Regular cardiac myocyte (primary cell): ENCODE measurements at places on chromosomes 4 and X. TPM values are rescaled to one million over a fixed set of nuclear protein-coding genes. Genes with fewer than 3 reads are reported as not detected.

The PIR gene
- 9.6 and 13.2 TPM in 2 replicates for total RNA-seq

The SERPINA7 gene
- total RNA-seq = not detected in 2 replicates

The DCAF4L1 gene
- total RNA-seq = under 0.01 and 0.19 TPM in 2 replicates

The REPS2 gene
- total RNA-seq = 0.38 and 0.85 TPM in 2 replicates

The FABP2 gene
- total RNA-seq = under 0.01 TPM in 1 of 2 replicates, not detected in the other

The GPRIN3 gene
- 0.56 and 0.58 TPM in 2 replicates for total RNA-seq

The AKAP14 gene
- not detected in 2 replicates for total RNA-seq

The LIMCH1 gene
- 13.8 and 20.3 TPM in 2 replicates for total RNA-seq

The PALLD gene
- 100 and 108 TPM in 2 replicates for total RNA-seq

The CYP2U1 gene
- total RNA-seq = 5.8 and 29.3 TPM in 2 replicates

The CFAP47 gene
- under 0.01 TPM in 1 of 2 replicates, not detected in the other for total RNA-seq

The PDCL2 gene
- total RNA-seq = not detected in 2 replicates

The CYTL1 gene
- total RNA-seq = 0.19 TPM in 1 of 2 replicates, not detected in the other

The BEND2 gene
- not detected in 2 replicates for total RNA-seq

The HSFX4 gene
- not detected in 2 replicates for total RNA-seq

The MAGEA8 gene
- total RNA-seq = not detected in 2 replicates

The CLDN24 gene
- total RNA-seq = not detected in 2 replicates

The CLCN4 gene
- 3.1 and 3.9 TPM in 2 replicates for total RNA-seq

The CDX4 gene
- not detected in 2 replicates for total RNA-seq

The MND1 gene
- total RNA-seq = 1.4 and 10.2 TPM in 2 replicates

The DOK7 gene
- total RNA-seq = under 0.01 TPM in 2 replicates

The TEX13C gene
- not detected in 2 replicates for total RNA-seq

The USP51 gene
- total RNA-seq = 1.1 and 1.2 TPM in 2 replicates
